CMK (cell line): ENCODE measurements at places on chromosomes 1 and 21.

DNA sequence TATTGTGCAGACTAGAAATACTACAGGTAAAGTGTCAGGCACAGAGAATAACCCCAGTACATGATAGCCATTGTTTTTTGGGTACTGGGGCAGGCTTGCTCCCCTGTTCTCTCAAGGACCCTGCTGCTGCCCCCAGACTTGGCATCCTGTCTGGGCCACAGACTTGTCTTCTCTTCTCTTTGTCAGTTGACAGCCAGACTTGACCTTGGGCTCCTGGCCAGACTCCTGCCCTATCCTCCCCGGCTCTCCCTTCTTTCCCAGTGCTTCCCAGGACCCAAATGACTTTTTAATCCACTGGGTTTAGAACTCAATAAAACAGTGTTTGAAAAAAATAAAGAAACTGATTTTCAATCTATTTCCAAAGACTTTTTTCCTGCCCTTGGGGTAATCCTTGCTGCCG, 43.2 kb downstream of the ZSCAN20 start:
- DNase-seq = no peak

- no peak for DNase-seq
These were observed 140.3 kb upstream of the CSF3R start for GRCh38 chr1:36622741-36623648.

- DNase-seq = no peak
These were observed 60.3 kb downstream of the GALNT2 start for GRCh38 chr1:230127105-230128054.

- no peak for DNase-seq
These were observed 46.5 kb downstream of the PKP1 start for GRCh38 chr1:201329801-201330200.

DNA sequence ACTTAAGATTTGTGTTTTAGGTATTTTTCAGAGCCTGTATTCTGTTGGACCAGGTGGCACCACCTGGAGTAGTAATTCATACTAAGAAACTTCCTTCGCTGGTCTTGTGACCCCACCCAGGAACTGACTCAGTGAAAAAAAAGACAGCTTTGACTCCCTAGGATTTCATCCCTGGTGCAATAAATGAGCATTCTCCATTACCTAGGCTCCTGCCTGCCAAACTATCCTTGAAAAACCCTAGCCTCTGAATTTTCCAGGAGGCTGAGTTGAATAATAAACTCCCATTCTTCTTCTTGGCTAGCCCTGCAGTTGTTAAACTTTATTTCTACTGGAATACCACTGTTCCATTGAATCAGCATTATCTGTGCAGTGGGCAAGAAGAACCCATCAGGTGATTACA, 10.6 kb upstream of the RGS18 start:
- no peak for DNase-seq

GRCh38 chr1:232634096-232634495, 4.2 kb upstream of the SIPA1L2 start:
- DNase-seq = no peak

DNA sequence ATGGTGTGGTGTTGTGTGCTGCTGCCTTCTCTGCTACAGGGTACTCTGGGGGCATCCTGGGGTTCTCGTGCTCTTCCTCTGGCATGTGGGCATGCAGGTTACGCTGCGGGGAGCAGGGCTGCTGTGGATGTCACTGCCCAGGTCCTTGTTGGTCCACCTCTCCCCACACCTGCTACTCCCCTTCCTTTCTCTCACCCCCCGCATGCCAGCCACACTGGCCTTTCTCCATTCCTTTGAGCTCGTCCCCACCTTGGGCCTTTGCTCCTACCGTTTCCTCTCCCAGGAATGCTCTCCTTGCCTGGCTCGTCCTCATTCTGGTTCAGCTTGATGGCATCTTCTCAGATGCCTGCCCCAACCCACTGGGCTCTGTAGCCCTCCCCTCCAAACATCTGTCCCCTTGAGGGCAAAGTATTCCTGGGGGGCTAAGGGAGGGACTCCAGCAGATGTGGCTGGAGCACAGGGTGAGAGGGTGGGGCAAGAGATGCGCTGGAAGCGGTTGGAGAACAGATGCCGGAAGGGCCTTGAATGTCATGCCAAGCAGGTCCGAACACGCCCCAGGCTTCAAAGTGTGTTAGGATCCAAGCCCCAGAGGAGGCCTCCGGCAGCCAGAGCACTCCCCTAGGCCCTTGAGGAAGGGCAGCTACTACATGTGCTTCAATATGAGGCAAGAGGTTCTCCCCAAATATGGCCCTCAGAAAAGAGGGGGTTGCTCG, 23.4 kb downstream of the DMRTB1 start:
- DNase-seq = no peak

DNA sequence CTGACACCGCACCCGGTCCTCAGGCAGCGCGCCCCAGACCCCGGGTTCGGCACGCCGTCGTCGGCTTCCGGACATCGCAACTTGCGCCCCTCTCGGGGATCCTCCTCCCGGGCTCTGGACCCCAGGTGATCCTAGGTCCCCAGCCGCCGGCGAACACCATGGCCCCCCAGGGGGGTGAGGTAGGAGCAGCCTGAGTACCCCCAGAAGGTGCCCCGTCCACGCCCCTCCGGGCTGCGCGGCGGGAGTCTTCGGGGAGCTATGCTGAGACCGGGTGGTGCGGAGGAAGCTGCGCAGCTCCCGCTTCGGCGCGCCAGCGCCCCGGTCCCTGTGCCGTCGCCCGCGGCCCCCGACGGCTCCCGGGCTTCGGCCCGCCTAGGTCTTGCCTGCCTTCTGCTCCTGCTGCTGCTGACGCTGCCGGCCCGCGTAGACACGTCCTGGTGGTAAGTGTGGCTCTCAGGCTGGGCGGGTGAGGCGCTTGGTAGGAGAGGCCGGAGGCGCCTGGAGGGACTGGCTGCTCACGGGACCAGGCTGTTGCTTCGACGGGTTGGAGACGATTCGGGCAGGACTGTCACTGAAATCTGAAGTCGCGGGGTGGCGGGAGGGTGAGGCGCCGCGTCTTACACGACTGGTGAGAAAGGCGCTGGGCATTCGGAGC, 367 bp downstream of the WNT2B start:
- no peak for DNase-seq

- DNase-seq = no peak
These were observed 180.9 kb downstream of the TNR start for GRCh38 chr1:175562452-175562851.

GRCh38 chr1:109361069-109361468, 36.6 kb downstream of the SORT1 start:
- no peak for DNase-seq

- no peak for DNase-seq
These were observed 1233.7 kb downstream of the PLA2G4A start for GRCh38 chr1:188062456-188062855.

- DNase-seq = no peak
These were observed 108.3 kb downstream of the HIVEP3 start for GRCh38 chr1:41810446-41810845.

GRCh38 chr1:222040121-222040805, 298.4 kb upstream of the DUSP10 start:
- no peak for DNase-seq

DNA sequence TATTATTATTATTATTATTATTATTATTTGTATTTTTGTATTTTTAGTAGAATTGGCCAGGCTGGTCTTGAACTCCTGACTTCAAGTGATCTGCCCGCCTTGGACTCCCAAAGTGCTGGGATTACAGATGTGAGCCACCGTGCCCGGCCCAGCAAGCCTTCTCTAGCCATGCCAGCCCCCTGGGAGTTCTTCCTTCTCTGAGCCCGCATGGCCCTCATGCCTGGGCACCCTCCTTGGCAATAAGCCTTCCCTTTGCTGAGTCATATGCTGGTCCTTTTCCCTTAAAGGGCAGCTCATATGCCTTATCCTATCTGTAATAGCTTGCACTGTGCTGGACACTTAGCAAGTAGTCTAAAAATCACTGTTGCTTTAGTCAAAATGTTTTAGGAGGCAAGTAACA, 8.5 kb upstream of the NBL1 start:
- DNase-seq = no peak

GRCh38 chr1:216113181-216113580, 310.1 kb downstream of the USH2A start:
- DNase-seq = no peak

- no peak for DNase-seq
These were observed 573.8 kb upstream of the NR5A2 start for GRCh38 chr1:199453723-199454122.
